ENCODE measurements at places on chromosomes 16 and 17.

- DNase-seq, result no peak
These were observed 5.7 kb downstream of the TPPP3 start for GRCh38 chr16:67387479-67388079.

DNA sequence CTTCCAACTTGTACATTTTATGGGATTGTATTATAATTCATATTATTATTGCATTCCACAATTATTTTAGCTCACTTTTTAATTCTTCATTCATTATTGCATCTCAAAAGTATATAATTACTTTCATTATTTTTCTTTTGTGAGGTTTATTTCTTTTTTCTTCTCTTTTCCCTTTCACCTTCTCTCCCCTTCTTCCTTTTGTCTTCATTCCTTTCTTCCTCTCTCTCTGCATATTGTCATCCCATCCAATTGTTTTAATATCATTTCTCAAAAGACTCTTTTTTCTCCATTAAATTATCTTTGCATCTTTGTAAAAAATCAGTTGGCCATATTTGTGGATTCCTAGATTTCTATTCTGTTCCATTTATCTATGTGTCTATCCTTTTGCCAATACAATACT lies 17.3 kb downstream of the DYNLL2 start:
- no peak for DNase-seq

DNA sequence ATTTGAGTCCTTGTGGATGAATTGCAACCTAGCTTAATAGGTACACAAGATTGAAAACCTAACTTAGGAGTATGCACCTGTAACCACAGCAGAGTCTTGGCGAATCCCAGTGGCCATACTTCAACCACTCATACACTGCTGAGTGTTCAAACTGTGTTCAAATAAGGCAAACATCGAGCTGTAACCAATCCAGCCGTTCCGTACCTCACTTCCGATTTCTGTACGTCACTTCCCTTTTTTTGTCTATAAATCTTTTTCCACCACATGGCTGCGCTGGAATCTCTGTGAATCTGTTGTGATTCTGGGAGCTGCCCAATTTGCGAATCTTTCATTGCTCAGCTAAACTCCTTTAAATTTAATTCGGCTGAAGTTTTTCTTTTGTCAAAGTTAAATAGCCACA lies 190.6 kb downstream of the MAF start:
- no peak for DNase-seq

DNA sequence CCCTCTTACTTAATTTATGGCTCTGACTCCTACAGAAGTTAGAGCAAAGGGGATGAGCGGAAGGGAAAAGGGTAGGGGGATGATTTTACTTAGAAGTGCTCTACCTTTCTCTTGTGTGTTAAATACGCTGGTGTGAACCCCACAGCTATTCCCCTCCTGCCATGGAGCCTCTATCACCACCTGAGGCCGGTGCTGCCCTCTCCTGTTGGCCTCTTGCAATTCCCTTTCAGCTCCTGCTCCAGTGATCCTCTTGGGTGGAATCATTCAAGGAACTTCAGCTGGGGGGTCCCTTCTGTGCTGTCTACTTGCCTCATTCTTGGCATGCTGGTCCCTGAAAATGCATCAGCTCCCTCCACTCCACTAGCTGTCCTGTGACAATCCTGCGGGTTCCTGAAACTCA lies 41.8 kb upstream of the CDH8 start:
- DNase-seq, result no peak

- no peak for DNase-seq
These were observed 61.0 kb downstream of the SLC39A11 start for GRCh38 chr17:73031472-73031871.

- no peak for DNase-seq
These were observed 43.4 kb downstream of the COX4I1 start for GRCh38 chr16:85842848-85843247.

DNA sequence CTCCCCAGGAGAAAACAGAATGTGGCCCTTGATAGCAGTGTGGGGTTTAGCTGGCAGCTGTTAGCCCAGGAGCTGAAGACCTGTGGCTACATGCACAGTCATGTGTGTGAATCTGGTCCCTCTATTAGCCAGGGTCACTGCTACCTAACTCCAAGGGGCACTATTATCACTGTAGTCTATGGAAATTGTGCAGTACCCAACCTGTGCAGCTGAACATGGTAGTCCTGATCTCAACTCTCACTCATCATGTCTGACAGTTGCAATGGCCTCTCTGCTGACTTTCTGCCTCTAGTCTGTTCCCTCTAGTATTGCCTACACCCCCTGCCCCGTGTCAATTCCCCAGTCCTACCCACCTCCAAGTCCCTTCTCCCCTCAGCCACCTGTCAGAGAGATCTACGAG lies 67.4 kb downstream of the RAB11FIP4 start:
- no peak for DNase-seq

- DNase-seq, result no peak
These were observed 374.3 kb upstream of the XYLT1 start for GRCh38 chr16:17845031-17845430.

GRCh38 chr16:80723981-80724380 lies 80.4 kb downstream of the CDYL2 start:
- no peak for DNase-seq

DNA sequence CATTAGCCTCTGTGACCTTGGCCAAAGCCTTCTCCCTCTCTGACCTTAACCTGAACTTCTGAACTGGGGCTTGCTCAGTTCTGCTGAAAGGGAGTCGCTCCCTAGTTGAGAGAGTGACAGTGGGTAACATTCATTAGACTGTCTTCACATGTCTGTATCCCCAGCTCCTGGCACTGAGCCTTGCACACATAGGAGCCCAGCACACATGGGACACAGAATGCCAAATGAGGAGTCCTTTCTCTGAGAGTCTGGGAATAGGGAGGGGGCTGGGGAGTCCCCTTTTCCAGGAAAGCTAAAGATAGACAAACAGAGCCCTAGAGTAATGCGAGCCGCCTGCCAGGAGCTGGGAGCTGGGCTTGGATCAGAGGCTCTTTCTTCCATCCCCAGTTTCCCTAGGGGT lies 2.5 kb downstream of the TAC4 start:
- DNase-seq, result no peak

DNA sequence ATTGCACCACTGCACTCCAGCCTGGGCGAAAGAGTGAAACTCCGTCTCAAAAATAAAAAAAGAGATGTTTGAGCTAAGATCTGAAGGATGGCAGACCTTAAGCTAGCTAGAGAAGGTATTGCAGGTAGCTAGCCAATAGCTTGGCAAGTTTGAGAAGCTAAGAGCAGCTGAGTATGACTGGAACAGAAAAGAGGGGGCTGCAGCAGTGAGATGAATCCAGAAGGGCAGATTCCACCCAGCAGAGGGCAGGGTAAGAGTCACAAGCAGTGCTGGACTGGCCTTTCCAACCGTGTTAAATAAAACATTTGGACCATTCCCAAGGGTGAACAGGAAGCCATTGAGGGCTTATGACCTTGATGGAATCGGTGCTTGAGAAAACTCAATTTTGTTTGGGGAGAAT lies 5.7 kb upstream of the PHAF1 start:
- DNase-seq, result peak; percentile 42

DNA sequence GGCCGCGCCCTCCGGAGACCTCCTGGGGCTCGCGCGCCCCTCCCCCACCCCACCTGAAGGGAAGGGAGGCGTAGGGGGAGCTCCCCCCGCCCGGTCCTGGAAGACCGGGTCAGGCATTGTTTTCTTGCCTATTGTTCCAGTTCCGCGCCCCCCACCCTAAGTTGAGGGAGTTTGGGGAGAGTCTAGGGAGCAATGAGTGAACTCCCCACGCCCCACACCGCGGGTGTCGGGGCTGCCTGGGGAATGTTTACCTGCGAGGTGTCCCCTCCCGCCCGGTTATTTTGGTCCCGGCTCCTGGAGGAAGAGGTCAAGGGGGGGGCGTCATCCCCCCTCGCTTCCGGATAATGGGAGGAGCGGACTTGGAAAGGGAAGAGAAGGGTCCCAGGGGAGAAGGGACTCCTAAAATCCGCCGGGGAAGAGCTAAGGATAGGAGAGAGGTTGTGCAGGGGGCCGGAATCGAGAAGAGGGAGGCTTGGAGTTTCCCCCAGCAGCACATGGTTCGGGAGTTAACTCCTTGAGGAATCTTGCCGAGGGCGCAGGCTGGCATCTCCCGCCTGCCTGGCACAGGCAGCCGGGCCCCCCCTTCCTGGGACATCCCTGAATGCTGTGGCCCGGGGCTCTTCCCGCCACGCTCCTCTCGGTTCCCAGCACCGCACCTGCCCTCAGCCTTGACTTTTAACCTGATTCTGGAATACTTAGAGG lies 881 bp downstream of the MLLT6 start:
- DNase-seq, result peak; percentile 3

DNA sequence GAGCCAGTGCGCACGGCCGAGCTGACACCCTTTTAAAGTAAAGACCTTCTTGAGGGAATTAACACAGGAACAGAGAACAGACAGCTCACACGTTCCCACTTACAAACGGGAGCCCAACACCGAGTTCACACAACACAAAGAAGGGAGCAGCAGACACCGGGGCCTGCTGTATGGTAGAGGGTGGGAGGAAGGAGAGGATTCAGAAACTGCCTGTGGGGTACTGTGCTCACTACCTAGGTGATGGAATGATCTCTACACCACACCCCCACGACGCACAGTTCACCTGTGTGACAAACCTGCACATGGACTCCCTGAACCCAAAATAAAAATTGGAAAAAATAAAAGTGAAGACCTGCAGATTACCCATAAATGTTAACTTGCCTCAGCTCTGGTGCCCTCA lies 32.5 kb downstream of the TMC6 start:
- no peak for DNase-seq

DNA sequence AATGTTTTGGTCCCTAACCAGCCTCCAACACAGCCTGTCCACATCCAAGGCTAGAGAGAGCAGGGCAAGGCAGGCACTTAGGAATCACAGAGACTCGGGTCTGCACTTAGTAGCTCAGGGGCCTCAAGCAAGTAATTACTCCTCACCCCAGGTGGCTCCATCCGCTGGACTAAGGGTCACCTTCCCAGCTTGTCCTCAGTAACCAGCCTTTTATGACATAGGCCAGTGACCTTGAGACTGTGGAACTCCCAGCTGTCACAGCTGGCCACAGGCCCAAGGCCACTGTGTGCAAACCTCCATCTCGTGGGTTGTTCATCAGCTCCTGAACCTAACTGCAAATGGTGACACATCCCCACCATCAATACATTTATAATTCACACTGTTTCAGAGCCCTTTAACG lies 68.6 kb downstream of the CDYL2 start:
- DNase-seq, result no peak

DNA sequence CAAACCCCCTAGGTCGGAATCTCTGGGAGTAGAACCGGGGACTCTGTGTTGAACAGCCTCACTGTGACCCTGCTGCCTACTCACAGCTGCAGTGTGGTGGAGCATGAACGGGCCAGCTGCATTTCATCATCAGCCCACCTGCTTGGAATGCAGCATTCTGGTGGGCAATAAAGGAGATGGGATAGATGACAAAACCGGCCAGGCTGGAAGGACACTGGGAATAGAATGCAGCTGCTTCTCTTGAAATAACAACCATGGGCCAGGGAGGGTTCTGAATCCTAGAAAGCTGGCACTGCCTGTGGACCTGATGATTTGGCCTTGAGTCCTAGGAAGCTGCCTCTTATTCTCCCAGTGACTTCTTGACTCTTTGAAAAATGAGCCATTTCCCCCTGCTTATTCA lies 23.5 kb downstream of the CFAP97D1 start:
- no peak for DNase-seq

DNA sequence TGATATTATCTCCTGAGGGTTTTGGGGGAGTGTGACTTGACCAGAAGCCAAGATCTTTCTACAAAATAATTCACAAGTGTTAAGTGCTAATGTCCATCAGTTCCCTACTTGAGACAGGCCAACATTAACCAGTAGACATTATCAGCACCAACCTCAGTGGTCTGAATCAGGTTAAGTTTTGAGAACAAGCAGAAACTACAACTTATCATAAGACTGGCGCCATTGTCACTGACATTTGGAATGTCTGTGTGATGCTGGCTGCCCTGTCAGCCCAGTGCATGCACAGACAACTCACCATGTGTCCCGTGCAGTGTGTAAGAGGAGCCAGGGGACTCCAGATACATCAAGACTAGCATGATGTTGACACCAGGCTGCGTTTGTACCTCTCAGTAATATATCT lies 76.8 kb downstream of the CCDC182 start:
- no peak for DNase-seq

DNA sequence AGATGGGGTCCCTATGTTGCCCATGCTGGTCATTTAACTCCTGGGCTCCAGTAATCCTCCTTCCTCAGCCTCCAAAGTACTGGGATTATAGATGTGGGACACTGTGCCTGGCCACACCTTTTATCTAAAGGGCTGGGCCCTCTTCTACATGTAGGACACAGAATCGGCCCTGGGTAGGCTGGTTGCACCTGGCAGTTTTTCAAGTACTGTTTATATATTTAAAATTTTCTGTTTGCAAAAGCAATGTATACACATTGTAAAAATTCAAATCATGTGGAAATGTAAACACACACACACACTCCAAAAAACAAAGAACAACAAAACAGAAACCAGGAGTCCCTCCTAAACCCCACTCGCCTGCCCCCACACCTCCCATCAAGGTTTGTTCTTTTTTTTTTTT lies 28.1 kb upstream of the SIAH1 start:
- DNase-seq, result no peak

GRCh38 chr17:66717641-66718058 lies 117.3 kb upstream of the CACNG5 start:
- no peak for DNase-seq

- no peak for DNase-seq
These were observed 53.9 kb upstream of the CHMP6 start for GRCh38 chr17:80937462-80938381.

DNA sequence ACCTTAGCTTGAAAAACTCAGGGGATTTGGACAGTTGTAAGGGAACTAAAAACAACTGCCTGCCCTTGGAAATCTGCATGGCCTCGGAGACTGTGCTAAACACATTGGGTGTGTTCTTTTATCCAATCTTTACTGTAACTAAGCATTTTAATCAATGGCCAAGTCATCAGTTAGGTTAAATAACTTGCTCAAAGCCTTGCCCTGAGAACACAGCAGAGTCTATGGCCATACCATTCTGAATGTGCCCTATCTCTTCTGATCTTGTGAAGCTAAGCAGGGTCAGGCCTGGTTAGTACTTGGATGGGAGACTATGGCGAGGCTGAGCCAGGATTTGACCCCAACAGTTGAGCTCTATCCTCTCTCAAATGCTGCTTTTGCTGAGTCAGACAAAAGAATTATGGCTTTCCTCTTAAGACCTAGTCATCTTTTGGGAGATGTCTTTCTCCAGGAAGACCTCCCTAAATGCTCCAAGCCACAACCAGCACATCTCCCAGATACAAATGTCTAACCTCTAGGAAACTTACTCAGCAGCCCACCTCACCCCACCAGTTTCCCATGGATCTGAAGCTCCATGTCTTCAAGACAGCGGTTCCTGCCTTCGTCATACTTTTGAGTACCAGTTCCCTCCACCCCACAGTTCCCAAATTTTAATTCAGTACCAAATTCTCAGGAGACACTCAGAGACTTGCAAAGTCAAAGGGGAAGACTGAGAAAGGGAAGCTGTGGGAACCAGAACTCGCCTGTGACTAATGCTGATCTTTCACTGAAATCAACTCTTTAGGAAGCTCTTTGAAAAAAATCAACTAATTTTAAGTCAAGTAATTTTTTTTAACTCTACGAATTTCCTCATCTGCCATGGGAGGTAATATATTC lies 336.1 kb downstream of the MAF start:
- no peak for DNase-seq

All from RCC 7860 (cell line).